ENCODE measurements at places on chromosomes 6 and 20.
A peak's percentile ranks its signal among the peaks of the same experiment; 100 is the strongest.

DNA sequence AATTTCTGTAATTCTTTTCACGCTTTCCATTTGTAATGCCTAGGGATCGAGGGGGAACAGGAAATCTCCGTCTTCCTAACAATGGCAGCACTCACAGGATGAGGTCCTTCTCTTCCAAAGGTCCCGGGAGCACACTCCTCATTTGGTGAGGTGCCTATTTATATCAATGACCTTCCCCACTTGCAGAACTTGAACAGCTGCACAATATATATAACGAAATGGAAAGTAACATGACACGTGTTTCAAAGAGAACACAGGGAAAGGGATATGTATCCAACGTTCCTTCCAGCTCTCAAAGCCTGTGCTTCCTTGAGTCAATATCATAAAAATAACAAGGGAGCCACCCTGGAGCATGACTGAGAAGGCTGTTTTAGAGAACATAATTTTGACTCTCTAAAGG lies 78.6 kb upstream of the RBM24 start:
- DNase-seq: no peak

DNA sequence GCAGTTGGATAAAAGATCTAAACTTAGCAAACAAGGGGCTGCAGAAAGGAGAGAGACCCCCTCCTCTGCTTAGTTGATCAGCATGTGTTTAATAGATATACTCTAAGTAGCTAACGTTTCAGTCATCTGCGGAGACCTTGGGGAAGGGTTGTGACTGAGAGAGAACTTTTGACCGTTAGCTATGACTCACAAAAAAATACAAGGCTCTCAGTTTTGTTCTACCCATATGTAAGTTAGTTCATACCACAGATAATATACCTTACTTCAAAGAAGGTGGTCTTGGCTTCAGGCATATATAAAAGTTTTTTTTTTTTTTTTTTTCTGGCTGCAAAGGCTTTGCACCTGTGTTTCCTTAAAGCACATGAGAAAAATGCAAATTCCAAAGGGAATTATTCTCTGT lies 258.9 kb downstream of the GJA1 start:
- peak; percentile 78 for DNase-seq

- peak; percentile 80 for DNase-seq
Observed at GRCh38 chr6:100347901-100348550, 116.7 kb downstream of the SIM1 start.

- no peak for DNase-seq
Observed at GRCh38 chr6:43276577-43277305, 21.3 kb upstream of the SLC22A7 start.

DNA sequence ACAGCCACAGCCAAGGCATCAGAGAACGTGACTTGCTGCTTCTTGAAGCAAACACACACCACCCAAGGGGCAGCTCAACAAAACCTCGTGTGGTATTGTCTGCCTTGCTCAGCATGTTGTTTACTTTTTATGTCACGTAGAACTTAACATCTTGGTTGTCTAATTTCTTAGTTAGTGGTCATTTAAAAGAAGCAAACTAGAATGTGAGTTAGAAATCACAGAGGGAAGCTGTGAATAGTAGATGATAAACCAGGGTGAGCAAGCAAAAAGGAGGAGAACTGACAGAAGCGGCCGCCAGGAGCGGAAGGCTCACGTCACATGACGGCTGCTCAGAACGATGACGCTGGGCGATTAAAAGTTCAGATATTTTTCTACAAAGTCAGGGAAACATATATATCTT lies 51.5 kb upstream of the KIF25 start:
- no peak for DNase-seq

DNA sequence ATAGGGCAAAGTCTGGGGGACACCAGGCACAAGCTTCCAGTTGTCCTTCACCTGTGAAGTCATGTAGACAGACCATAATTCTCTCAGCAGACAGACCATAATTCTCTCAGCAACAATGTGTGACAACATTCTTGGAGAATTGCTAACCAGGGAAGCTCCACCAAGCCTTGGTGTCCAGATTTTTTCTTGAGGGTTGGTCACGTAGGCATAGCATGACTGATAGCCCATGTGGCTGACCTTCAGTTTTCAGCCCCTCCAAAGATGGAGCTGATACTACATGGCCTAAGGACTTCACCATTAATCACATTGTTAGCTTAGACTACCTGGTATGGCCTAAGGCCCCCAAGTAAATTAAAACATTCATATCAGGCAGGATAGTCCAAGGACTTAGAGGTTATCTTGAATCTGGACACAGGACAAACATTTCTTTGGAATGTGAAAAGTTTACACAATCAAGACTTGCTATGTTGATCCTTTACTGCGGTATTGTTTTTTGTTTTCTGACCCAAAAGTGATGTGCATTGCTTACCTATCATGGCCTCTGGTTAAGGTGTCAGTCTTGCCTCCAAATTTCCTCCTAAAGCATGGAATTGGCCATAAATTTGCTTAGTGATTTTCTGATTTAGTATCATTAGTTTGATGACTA lies 76.9 kb downstream of the CEP57L1 start:
- peak; percentile 4 for DNase-seq

- DNase-seq: peak; percentile 5
Observed at GRCh38 chr6:147003186-147003585, 201.0 kb upstream of the STXBP5 start.

DNA sequence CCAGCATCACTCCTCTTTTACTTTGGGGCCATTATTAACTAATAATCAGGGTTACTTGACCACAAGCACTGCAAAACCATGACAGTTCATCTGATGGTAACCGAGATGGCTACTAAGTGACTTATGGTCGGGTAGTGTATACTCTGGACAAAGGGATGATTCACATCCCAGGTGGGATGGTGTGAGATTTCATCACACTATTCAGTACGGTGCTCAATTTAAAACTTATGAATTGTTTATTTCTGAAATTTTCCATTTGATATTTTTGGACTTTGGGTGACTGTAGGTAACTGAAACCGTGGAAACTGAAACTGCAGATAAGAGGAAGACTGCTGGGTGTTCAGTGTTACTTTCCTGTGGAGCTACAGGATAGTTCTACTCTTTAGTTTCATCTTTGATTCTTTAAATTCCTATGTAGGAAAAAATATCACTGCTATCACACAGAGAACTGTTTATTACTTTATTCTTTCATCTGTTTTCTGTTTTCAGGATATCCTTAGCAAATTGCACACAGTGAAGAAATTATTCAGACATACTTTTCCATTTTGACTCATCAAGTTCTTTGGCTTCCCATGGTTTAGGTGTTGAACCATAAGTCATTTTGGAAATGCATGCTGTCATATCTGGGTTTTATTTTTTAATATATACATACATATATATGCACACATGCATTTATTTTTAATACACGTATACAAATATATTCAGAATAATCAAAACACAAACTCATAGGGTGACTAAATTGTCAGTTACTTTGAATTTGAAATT lies 59.1 kb upstream of the C20orf144 start:
- DNase-seq: no peak

GRCh38 chr6:52426667-52427066 lies 6.5 kb downstream of the EFHC1 start:
- no peak for DNase-seq

DNA sequence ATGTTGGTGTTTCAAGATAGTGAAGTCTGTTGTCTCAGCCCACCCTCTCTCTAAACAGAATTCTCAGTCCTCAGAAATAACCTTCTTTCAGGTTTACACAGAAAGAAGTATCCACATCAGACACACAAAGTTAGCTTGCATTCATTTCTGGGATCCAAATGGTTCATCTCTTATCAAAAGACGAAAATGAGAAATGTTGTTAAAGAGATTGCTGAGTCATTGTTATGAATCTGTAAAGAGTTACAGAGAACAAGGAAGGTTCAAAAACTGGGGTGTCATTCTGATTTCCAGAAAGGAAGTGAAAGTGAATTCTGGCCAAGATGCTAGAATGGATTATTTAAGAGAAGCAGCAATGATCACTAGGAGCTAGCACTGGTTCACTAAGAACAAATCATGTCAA lies 90.5 kb upstream of the ATXN1 start:
- DNase-seq: no peak

DNA sequence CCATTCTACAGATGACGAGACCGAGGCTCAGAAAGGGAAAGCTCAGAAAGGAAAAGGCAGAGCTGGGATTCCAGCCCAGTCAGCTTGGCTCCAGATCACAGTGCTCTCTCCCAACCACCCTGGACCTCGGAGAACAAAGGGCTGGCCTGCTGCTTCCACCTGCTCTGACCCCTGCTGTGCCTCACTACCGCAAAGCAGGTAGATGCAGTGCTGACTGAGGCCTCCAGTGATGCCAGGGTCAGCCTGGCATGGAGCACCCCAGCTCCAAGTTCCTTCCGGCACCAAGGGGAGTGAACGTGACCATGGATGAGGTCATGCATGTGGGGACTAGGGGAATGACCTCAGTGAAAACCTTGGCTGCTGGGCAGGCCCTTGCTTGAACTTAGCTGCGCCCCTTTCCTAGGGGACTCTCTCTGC lies 20.7 kb upstream of the TLDC2 start:
- DNase-seq: no peak

DNA sequence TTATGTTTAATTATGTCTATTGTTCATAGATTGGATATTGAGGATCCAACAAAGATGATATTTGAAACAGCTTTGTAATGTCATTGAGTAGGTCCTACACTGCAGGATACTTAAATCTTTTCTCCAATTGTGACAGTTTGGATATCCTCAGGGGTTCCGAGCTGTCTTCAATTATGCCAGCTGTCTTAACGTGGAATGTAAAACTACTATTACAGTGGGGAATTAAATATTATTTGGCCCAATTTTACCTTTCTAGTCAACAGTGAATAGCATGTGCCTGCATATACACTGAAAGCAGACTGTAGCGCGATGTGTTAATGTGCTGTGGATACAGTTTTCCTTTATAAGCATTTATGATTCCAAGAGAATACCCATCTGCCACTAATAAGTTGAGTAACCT lies 156.9 kb downstream of the GRIK2 start:
- DNase-seq: no peak

- DNase-seq: peak; percentile 67
Observed at GRCh38 chr20:17505636-17506517, 25.3 kb downstream of the BFSP1 start.

DNA sequence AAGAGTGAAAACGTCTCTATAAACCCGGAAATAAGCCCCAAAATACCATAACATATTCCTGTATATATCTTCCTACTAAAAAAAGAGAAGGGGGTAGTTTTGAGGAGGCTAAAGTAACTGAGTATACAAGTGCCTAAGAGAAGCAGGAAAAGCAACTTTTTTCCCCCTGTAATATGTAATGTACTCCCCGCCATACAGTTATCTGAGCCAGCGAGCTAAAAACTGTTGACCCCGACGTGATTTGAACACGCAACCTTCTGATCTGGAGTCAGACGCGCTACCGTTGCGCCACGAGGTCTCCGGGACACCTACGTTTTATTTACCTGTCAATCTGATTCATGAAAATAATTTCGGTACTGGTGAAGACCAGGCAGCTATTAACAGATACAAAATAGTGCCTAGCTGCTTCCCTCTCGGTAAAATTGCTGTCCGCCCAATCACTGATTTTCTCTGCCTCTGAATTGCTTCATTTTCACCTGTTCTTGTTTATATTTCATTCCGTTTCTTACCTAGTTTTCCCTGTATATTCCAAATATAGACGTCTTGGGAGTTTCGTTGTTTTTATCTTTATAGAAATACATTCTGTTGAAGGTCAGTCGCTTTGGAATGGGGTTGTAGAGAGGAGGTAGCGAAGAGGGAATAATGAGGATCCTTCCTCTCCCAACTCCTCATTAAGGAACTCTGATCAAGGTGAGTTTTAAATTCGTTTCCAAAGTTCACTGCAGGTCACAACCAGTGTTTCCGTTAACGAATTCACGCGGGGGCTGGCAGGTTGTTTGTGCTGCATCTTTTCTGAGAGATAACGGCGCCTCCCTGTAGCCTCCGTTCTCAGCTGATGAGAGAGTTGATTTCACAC lies 33.6 kb upstream of the BTN3A2 start:
- peak; percentile 70 for DNase-seq

GRCh38 chr6:18422136-18422535 lies 35.0 kb downstream of the RNF144B start:
- DNase-seq: no peak

GRCh38 chr6:33856655-33857054 lies 52.9 kb upstream of the MLN start:
- DNase-seq: no peak

GRCh38 chr6:32073101-32073500 lies 34.9 kb downstream of the CYP21A2 start:
- DNase-seq: no peak

DNA sequence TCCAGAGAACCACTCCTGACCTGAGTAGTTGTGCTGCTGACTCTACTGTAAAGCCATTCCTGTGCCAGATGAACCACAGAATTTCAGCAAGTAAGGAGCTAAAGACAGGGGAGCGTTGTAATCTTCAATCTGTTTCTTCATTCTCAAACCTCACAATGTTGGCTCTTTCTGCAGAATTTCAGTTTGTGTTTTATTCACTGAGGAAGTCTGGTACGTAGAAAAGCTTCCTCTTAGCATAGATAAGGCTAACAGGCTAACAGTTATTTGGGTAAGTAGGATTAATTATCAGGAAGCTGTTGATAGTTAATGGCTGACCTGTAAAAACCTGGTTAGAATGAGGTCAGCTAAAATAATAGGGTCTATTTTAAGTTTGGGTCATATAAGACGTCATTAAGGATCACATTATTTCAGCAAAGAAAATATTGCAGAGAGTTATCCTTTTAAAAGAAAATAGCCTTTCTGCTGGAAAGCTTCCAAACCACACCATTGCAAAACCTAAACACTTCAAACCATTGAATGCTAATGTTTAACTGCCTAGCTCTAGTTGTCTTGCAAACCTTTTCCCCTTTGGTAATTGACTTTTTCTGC lies 14.1 kb upstream of the TENT5A start:
- peak; percentile 96 for DNase-seq

DNA sequence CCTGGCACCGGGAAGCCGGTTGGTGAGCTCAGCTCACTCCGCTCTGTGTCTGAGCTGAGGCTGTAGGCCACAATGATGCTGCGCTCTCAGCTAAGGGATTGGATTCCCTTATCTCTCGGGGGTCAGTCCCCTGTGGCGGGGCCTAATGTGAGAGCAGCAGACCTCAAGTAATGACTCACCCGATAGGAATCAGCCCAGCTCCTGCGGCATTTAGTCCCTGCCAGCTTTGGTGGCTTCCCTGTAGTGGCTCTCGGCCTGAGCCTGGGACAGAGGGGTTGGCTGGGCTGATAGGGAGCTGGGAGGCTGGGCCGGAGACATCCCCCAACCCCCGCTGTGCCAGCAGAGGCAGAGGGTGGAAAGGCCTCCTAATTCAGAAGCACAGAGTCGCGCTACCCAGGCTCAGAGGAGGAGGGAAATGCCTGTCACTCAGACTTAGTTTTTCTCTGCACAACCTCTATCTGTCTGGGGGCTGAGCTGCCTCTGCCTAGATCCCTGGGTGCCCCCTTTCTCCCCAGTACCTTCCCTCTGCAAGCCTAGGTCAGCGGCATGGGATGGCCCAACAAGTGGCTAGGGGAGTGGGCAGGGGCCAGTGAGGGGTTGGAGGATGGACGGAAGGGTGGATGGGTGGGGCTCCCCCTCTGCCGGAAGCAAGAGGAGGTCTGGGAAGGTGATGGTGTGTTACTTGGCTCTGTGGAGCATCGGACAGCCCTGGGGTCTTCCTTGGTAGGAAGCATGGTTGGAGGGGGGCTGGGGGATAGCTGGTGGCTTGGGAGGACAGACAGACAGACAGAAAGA lies 92.2 kb downstream of the CDH22 start:
- DNase-seq: peak; percentile 73

Measured in fibroblast of skin of right biceps (primary cell).